ENCODE measurements at places on chromosomes 7 and 10.
A peak's percentile ranks its signal among the peaks of the same experiment; 100 is the strongest.

DNA sequence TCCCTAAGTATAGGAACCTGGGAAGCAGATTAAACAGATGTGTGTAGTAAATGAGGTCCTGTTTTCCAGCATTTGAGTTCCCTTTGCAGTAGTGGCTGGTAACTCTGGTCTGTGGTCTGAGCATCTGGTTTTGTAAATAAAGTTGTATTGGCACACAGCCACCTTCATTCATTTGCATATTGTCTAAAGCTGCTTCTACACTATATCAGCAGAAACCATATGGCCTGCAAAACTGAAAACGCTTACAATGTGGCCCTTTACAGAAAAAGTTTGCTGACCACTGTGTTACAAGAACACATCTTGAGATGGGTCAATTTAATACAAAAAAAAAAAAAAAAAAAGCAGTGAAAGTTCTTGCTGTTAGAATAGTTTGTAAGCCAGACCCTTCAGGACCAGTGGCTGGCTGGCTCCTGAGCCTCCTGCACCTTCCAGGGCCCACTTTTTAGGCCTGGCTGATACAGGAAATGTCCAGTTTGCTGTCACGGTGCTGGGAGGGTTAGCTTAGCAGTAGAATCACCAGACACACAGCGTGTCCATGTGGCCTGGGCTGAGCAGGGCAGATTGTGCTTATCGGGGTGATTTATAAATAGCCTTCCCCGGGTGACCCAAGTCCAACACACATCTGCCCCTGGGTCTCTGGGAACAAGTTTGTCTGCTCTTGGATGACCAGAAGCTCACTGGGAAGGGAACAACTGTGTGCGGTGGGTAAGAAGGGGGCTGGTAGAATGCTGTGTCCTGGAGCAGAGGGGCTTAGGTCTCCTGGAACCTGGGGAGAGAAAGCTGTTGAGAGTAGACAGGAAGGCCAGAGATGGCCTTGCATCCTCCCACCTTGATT is 1.4 kb downstream of the C10orf71 start:
- no peak for DNase-seq

- DNase-seq, result no peak
Observed at GRCh38 chr10:73424478-73424877, 8.9 kb downstream of the MSS51 start.

- DNase-seq, result no peak
Observed at GRCh38 chr7:115135769-115136410, 214.0 kb downstream of the MDFIC start.

GRCh38 chr10:77005871-77006270 is 631.7 kb downstream of the KCNMA1 start:
- no peak for DNase-seq

GRCh38 chr7:6284461-6285360 is 12.3 kb upstream of the CYTH3 start:
- no peak for DNase-seq

- no peak for DNase-seq
Observed at GRCh38 chr10:31723106-31723750, 205.4 kb downstream of the ARHGAP12 start.

DNA sequence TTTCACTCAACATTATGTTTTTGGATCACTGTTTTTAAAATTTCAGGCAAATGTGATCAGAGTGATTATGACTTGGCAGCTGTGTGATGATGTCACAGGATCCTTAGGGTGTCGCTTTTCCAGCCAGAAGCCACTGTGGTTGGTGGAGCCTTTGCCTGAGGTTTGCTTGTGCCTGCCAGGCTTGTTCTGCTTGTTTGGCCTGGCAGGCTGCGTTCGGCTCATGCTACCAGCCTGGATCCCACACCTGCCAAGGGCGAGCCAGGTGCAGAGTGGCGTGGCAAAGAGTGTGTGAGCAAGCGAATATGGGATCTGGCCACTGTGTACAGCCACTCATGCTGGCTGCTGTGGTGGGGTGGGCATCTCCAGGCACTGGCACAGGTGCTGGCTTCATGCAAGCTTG is 55.7 kb downstream of the ADK start:
- DNase-seq, result no peak

GRCh38 chr7:66732439-66732838 is 8.1 kb upstream of the RABGEF1 start:
- DNase-seq, result no peak

GRCh38 chr10:35511647-35512046 is 93.5 kb upstream of the GJD4 start:
- DNase-seq, result no peak

DNA sequence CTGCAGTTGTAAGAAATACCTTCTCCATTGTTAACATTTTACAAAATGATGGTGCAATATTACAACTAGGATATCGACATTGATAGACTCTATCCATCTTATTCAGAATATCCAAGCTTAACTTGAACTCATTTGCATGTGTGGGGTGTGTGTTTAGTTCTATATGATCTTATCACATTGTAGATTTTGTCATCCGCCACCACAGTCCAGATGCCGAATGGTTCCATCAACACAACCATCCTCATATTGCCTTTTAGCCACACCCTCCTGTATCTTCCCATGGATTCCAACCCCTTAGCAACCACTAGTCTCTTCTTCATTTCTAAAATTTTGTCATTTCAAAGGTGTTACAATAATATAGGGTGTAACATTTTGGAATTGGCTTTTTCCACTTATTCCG is 452.9 kb upstream of the AKR1E2 start:
- DNase-seq, result no peak

- DNase-seq, result no peak
Observed at GRCh38 chr7:76065016-76065612, 17.2 kb downstream of the MDH2 start.

DNA sequence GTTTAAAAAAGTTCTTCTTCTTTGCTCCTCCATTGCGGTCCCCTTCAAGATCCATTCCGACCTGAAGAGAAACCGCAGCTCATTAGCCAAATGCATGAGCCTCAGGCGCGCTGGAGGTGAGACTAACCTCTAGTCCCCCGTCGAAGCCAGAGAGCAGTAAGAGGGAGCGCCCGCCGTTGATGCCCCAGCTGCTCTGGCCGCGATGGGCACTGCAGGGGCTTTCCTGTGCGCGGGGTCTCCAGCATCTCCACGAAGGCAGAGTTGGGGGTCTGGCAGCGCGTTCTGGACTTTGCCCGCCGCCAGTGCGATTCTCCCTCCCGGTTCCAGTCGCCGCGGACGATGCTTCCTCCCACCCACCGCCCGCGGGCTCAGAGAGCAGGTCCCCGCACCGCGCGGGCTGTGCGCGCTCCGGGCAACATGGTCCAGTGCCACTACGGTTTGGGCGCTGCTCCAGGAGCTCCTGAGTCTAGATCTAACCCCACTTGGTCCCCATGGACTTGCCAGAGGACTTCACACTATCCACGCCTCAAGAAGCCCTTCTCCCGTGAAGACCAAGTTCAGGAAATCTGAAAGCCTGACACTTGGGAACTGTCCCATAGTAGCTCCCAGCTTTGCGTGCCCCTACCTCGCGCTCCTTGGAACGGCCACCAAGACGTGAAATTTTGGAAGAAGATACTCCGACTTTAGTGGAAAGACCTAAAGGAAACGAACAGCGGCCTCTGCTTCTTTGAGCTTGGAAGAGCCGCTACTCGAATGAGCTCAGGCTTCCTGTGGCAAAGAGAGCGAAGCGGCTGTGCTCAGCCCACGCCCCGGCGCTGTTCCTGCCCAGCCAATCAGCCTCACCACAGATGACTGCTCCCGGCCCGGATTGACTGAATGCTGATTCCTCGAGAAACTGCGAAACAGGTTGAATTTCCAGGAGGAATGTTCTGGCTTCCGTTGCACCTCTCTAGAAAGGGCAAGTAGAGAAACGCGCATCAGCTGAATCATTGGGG is at the start of gene ABCB1:
TSS of gene ABCB1 (minus strand) at position 755 of the 995 bp plus-strand sequence. CDS start at position 55, 700 bp downstream.
- DNase-seq, result peak; percentile 60

GRCh38 chr7:140506788-140507464 is 27.6 kb upstream of the MKRN1 start:
- no peak for DNase-seq

DNA sequence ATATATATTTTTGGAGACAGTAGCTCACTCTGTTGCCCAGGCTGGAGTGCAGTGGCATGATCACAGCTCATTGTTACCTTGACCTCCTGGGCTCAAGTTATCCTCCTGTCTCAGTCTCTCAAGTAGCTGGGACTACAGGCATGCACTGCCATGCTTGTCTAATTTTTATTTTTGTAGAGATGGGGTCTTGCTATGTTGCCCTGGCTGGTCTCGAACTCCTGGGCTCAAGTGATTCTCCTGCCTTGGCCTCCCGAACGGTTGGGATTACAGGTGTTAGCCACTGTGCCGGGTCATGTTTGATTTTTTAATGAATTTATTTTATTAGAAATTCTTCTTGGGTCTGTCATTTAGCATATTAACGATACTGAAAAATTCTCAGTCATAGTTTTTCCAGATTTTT is 70.5 kb downstream of the TMEM270 start:
- no peak for DNase-seq

DNA sequence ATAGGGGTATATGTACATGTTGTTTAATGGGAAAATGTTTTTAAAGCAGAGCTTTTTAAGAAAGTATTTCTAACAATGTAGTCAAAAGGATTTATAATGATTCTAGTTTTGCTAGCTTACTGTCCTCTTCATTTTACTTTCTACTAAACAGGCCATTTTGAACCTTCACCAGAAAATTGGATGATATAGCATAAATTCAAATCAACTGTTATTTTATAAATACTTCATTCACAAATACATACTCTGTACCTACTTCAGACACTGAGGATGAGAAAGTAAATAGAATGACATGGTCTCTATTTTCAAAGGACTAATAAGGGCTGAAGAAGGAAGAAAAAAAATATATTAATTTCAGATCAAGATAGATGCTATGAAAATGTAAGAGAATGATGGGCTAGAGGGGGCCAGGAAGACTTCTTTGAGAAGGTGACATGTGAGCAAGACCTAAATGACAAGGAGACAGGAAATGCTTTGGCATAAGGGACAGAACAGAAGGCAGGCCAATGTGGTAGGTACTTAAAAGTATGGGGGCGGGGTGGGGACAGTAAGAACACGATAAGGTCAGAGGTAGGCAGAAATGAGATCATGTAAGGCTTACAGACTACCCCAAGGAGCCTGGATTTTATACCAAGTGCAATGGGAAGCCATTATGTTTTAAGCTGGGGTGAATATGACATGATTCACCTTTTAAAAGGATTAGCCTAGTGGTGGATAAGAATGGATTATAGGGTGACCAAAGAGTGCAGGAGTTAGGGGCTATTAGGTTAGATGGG is 5.2 kb downstream of the NAMPT start:
- no peak for DNase-seq

- no peak for DNase-seq
Observed at GRCh38 chr7:29853789-29854188, 47.5 kb downstream of the WIPF3 start.

- no peak for DNase-seq
Observed at GRCh38 chr7:108234281-108234680, 104.1 kb upstream of the LAMB4 start.

All from activated T-cell treated with anti-CD3 and anti-CD28 coated beads, Interleukin-2, amount 50 U/mL, for 1 hour (primary cell).